ENCODE measurements at places on chromosomes 1 and 21. TPM values are rescaled to one million over a fixed set of nuclear protein-coding genes. Genes with fewer than 3 reads are reported as not detected.

GTF2B gene
- total RNA-seq = 31.7 TPM

ATAD3C gene
- total RNA-seq = not detected

CA6 gene
- not detected for total RNA-seq

SYT6 gene
- total RNA-seq = not detected

PGLYRP3 gene
- total RNA-seq = not detected

RBM11 gene
- total RNA-seq = 0.68 TPM

C1orf226 gene
- total RNA-seq = 5.6 TPM

FAM167B gene
- 0.57 TPM for total RNA-seq

KDF1 gene
- not detected for total RNA-seq

VWA5B1 gene
- not detected for total RNA-seq

PM20D1 gene
- not detected for total RNA-seq

DRAXIN gene
- total RNA-seq = not detected

VANGL2 gene
- total RNA-seq = 1.3 TPM

CGN gene
- total RNA-seq = 1.0 TPM

SLC2A5 gene
- total RNA-seq = not detected

SIK1 gene
- total RNA-seq = 2.5 TPM

KRTAP20-1 gene
- total RNA-seq = not detected

MYOG gene
- not detected for total RNA-seq

DIO1 gene
- total RNA-seq = not detected

KCND3 gene
- 0.11 TPM for total RNA-seq

UTS2 gene
- total RNA-seq = not detected

PLXNA2 gene
- total RNA-seq = 6.7 TPM

MAP7D1 gene
- 131 TPM for total RNA-seq

GRHL3 gene
- total RNA-seq = 0.45 TPM

NBPF10 gene
- total RNA-seq = 1.4 TPM

MROH7 gene
- total RNA-seq = not detected

LHX8 gene
- 1.3 TPM for total RNA-seq

KRTAP11-1 gene
- total RNA-seq = not detected

FBXO2 gene
- 2.0 TPM for total RNA-seq

NTNG1 gene
- 4.9 TPM for total RNA-seq

IL19 gene
- total RNA-seq = not detected

PCAT6 gene
- total RNA-seq = not detected

ARHGAP30 gene
- 2.7 TPM for total RNA-seq

SMIM1 gene
- not detected for total RNA-seq

MRPL9 gene
- 194 TPM for total RNA-seq

TCP10L gene
- 1.3 TPM for total RNA-seq

KIAA0319L gene
- total RNA-seq = 43.1 TPM

TEX38 gene
- total RNA-seq = not detected

DNASE2B gene
- total RNA-seq = not detected

AMY2A gene
- not detected for total RNA-seq

Data from A375 (cell line).